ENCODE measurements at places on chromosomes 1 and 21.
A peak's percentile ranks its signal among the peaks of the same experiment; 100 is the strongest.

- no peak for DNase-seq
Measured at GRCh38 chr1:31812158-31812829, 3.5 kb downstream of the SPOCD1 start.

DNA sequence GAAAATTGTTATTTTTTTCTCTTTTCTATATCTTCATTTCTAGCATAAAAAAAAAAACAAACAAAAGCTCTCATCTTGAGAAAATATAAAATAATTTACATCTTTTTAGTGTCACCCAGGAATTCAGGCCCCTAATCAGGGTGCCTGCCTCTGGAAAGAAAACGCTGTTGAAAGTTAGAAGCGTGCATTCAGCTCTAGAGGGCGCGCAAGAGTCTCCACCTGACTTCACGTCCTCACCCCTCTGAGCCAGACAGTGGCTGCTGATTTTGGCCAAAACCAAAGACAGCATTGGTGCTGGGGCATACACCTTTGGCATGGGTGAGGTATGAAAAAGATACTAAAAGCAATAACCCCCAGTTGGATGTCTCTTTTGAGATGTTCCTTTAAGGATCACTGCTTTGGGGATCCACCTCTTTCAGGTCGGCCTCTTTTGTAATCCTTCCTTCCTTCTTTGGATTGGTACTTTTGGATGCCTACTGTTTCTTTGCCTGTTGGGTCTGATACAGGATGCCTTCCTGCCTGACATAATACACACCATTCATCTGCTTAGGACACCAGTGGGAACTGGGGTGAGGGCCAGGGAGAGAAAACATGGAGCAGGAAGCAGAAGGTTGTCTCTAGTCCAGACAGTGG, 77.6 kb upstream of the CHRM3 start:
- peak; percentile 14 for DNase-seq

GRCh38 chr1:217134857-217135568, 411.8 kb upstream of the ESRRG start:
- no peak for DNase-seq

DNA sequence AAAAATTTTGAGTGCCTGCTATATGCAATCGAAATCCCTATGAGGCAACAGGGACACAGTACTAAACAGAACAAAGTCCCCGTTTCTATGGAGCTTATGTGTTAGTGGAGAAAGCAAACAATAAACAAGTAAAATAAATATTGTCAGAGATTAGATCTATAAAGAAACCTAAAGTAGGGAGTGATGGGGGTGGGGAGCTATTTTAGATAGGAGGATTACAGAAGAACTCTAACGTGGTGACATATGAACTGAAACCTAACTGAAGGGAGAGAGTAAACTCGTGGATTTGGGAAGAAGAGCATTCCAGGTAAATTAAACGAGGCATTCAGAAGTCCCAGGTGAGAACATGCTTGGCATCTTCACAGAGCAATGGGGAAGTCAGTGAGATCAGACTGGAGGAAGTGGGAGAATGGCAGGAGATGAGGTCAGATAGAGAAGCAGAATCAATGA, 154.5 kb downstream of the DENND1B start:
- no peak for DNase-seq

DNA sequence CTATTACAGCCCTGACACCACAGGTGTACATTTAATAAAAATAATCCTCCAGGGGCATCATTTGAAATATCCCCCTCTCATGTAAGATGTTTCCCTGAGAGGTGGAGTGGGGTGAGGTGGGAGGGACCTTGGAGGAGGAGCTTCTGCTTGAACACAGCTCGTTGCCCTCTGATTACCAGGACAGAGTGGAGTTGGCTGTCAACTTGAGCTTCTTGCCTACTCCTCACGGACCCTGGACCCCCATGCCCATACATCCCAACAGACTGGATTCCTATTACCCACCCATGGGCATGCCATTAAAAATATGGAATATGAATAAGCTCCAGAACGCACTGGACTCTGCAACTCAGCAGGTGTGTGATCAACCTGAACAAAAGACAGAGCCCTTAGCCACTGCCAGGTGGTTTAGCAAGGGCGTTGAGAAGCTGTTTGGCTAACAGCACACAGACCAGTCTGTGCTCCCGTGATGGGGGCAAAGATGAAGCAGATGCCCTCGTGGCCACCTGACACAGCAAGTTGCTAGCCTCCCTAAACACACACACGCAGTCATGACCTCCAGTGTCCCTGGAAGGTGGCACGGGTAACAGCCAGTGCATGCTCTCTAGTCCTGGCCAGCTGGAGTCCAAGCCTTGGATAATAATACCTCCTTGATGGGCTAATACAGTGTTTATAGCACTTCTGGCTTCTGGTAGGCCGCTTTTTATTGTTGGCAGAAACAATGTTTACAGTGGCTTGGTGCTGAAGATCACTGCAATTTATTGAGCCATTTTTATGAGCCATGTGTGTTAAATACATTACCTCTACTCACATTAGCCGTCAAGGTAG, 155.0 kb downstream of the TOMM20 start:
- no peak for DNase-seq

- DNase-seq, result no peak
Measured at GRCh38 chr1:115306146-115306545, 31.9 kb downstream of the NGF start.

DNA sequence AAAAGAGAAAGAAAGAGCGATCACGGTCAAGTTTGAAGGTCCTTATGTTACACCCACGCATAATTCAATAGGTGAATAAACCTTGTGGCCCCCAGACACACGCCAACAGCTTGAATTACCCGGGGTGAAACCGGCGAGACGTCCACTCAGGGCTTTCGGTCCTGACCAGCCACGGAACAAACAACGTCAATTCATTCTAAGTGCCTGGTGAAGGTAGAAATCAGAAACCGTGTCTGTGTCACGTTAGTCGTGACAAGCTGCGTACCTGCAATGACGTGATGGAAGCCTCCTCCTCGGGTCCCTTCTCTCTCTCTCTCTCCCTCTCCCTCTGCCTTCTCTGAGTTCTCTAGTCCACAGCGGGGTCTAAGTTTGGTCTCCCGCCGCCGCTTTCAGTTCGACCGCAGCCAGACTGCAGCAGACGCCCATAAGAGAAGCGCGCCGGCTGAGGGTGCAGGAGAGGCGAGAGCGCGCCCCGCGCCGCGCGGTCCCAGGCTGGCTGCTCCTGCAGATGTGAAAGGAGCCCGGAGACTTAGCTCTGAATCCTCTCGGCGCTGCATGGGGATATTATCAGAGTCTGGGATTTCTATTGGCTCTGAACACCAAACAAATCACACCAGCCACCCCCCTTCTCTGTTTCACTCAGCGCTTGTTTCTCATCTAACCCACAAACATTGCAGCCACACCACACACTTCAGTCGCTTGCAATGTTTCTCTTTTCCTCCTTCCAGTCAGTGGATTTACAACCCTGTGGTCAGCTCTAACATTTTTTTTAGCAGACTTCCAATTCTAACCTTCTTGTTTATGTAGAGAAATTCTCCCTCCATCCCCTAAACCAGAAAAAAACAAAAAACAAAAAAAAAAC, at the start of gene GREM2:
GREM2 (minus strand) TSS at position 537 of the 862 bp plus-strand sequence. CDS start 118,680 bp downstream, outside the sequence.
- DNase-seq, result peak; percentile 89

- DNase-seq, result no peak
Measured at GRCh38 chr21:28938726-28939125, 54.0 kb downstream of the LTN1 start.

GRCh38 chr1:228445843-228446650, 29.4 kb upstream of the TRIM17 start:
- peak; percentile 13 for DNase-seq

DNA sequence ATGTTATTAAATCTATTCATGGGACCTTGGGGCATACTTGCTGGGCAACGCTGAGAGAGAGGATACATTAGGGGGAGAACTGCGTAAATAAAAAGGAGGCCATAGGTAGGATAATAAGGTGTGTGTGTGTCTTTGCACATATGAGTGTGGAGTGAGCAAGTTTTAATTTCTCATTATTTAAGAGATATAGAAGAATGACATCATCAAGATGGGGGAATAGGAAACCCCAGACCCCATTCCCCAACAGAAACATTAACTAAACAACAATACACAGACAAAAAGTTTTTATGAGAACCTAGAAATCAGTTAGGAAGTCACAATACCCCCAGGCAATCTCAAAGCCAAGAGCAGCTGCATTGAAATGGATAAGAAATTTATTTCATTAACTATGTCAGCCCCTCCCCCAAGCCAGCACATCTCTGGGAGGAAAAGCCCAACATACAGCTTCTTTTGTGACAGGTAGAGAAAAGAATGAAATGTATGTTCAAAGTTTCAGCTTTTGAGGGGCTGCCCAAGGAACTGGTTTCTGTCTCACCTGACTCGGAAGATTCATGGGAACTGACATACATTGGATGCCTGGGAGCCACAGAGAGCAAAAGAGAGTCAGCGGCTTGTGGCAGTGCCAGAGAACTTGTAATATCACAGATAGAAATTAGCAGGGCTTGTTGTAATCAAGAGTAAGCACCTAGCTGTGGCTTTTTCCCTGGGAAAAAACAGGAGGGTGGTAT, 234.3 kb upstream of the NFIA start:
- DNase-seq, result peak; percentile 3

GRCh38 chr1:158102881-158103674, 77.6 kb upstream of the CD1D start:
- no peak for DNase-seq

GRCh38 chr21:44489962-44490361, 34.7 kb downstream of the LRRC3 start:
- DNase-seq, result no peak

DNA sequence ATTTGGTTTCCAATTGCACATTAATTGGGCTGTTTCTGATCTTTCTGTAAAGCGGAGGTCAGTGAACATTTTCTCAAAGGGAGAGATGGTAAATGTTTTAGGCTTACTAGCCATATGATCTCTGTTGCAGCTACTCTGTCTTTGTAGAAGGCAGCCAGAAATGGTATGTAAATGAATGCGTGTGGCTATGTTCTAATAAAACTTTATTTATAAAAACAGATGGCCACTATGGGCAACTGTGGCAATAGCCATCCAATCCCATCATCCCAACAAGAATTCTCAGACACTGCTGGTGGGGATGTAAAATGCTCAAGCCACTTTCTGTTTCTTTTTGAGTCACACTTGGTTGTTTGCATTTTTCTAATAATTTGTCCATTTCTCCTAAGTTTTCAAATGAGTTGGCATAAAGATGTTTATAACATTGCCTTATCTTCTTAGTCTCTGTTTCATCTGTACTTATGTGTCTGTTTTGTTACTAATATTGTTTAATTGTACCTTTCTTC, 448.8 kb upstream of the VAMP3 start:
- peak; percentile 43 for DNase-seq

GRCh38 chr1:53172426-53173128, 24.0 kb upstream of the CPT2 start:
- peak; percentile 91 for DNase-seq

- no peak for DNase-seq
Measured at GRCh38 chr1:4734791-4735190, 80.4 kb downstream of the AJAP1 start.

DNA sequence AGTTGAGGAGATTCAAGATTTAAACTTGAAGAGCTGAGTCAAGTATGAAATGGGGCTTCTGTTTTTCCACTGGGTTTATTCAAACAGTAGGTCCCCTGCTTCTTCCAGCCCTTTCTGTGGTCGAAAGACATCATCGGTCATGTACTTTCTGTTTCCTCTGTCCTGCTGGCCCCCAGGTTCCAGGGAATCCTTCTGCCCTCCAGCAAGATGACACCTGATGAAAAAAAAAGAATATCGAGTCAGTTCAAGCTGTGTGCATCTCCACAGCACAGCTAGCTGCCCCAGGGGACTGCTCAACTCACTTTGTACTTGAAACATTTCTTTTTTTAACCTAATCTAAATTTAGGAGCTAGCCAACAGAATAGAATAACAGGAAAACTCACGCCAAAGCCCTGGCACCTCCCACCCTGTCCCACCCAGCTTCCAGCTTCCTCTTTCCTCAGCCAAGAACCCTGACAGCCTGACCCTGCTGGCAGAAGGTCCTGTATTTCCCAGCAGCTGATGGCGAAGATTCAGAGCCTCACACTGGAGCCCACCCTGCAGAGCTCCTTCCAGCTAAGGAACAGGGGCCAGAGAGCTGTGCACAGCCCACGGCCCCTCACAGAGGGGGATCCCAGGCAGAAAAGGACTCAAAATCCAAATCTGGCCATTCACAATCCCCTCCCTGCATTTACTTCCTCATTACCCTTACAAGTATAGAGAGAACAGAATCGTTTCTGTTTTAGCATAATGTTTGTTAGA, 176.5 kb downstream of the PSMG1 start:
- no peak for DNase-seq

- DNase-seq, result no peak
Measured at GRCh38 chr1:70315782-70316181, 38.7 kb downstream of the ANKRD13C start.

GRCh38 chr1:31707711-31708110, 3.9 kb upstream of the COL16A1 start:
- DNase-seq, result peak; percentile 56

GRCh38 chr1:202216691-202217090, 23.1 kb downstream of the LGR6 start:
- DNase-seq, result no peak

GRCh38 chr1:7252411-7253117, 467.3 kb downstream of the CAMTA1 start:
- no peak for DNase-seq

DNA sequence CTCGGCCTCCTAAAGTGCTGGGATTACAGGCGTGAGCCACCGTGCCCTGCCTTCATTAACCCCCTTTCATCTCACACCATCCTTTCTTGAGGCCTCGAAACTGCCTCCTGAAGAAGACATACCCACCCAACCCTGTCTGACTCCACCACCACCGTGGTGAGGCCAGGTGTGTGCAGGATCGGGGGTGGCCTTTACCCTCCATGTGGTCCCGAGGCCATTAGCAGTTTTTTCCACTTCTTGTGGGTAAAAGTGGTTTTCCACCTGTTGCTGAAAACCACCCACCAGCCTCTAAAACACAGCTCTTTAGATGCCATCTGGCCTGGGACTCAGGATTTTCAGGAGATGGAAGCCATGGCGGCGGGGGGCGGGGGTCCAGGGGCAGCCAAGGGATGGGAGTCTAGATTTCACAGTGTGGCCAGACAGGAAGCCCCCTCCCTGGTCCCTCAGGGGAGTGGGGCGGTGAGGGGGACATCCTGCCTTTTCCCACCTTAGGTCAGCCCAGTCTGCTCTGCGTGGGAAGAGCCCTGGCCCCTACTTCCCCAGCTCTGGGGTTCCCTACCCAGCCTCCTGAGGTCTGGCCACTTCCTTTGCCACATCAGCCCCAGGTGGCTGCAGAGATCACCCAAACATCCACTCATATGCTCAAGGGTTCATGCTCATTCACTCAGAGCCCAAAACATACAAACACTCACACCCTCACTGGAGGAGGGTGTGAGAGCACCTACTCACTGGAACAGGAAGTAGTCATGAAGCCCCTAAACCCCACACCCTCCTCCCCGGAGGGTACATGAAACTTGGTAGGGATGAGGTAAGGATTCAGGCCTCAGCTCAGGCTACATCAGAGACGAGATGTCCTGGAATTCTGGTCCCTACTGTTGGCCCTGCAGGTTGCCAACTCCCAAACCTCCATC, 2.3 kb downstream of the FGR start:
- DNase-seq, result no peak

- DNase-seq, result no peak
Measured at GRCh38 chr1:41293779-41294178, 51.7 kb upstream of the SCMH1 start.

All from fibroblast of skin of scalp (primary cell).